Tibial artery (tissue), 4 donors: ENCODE measurements at places on chromosomes 5 and 9.
A peak's percentile ranks its signal among the peaks of the same experiment; 100 is the strongest.

DNA sequence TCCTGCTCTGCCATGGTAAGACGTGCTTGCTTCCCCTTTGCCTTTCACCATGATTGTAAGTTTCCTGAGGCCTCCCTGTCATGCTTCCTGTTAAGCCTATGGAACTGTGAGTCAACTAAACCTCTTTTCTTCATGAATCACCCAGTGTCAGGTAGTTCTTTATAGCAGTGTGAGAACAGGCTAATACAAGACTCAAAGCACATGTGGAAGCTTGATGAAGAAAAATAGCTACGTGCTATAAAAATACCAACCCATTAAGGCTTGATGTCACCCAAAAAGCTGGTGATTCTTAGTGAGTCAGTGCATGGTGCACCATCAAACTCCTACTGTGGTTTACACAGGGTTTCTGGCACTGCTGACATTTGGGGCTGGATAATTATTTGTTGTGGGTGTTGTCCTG, 332.2 kb downstream of the TMEM167A start:
- H3K27ac ChIP-seq, result no peak overlapping the region
- DNase-seq, result no peak
- no peaks in the 10 kb centered on the region for H3K4me1 ChIP-seq
- H3K36me3 ChIP-seq, result no peaks in the 10 kb centered on the region

DNA sequence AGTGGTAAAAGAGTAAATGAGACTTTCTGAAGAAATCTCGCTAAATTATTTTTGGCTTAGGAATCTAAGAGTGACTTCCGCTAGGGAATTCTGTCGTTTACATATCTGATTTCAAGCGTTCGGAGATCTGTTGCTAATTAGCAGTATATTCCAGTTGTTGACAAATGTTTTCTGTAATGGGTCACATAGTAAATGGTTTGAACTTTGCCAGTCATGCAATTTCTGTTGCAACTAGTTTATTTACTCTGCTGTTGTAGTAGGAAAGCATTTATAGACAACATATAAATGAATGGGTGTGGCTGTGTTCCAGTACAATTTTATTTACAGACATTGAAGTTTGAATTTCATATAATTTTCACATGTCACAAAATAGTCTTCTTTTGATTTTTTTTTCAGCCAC, 57.4 kb upstream of the JAK2 start:
- no peaks in the 10 kb centered on the region for H3K27me3 ChIP-seq
- no peaks in the 10 kb centered on the region for H3K36me3 ChIP-seq
- no peak overlapping the region for H3K4me3 ChIP-seq

GRCh38 chr9:136576269-136576626, 30.4 kb upstream of the NOTCH1 start:
- H3K4me1 ChIP-seq, result peaks cover 34% of the 10 kb centered on the region
- H3K27me3 ChIP-seq, result no peaks in the 10 kb centered on the region
- H3K36me3 ChIP-seq, result no peaks in the 10 kb centered on the region
- H3K4me3 ChIP-seq, result no peak overlapping the region
- no peak overlapping the region for H3K27ac ChIP-seq

GRCh38 chr5:74040065-74040551, 414.1 kb downstream of the ARHGEF28 start:
- no peak overlapping the region for H3K4me3 ChIP-seq
- peak; percentile 27 for DNase-seq
- no peaks in the 10 kb centered on the region for H3K36me3 ChIP-seq
- no peak overlapping the region for H3K27ac ChIP-seq
- H3K27me3 ChIP-seq, result no peaks in the 10 kb centered on the region

DNA sequence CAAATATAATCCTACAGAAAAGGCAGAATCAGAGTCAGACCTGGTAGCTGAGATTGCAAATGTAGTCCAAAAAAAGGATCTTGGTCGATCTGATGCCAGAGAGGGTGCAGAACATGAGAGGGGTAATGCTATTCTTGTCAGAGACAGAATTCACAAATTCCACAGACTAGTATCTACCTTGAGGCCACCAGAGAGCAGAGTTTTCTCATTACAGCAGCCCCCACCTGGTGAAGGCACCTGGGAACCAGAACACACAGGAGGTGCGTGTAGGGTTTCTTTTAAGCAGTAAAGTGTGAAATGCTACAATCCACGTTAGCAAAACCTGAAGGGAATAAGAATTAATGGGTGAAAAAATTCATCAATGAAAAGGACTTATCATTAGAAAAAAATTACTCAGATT, 145.8 kb downstream of the GIN1 start:
- no peak overlapping the region for H3K4me3 ChIP-seq
- no peaks in the 10 kb centered on the region for H3K27me3 ChIP-seq
- no peak overlapping the region for H3K27ac ChIP-seq
- no peak for DNase-seq
- H3K4me1 ChIP-seq, result peaks cover 22% of the 10 kb centered on the region
- no peaks in the 10 kb centered on the region for H3K36me3 ChIP-seq

DNA sequence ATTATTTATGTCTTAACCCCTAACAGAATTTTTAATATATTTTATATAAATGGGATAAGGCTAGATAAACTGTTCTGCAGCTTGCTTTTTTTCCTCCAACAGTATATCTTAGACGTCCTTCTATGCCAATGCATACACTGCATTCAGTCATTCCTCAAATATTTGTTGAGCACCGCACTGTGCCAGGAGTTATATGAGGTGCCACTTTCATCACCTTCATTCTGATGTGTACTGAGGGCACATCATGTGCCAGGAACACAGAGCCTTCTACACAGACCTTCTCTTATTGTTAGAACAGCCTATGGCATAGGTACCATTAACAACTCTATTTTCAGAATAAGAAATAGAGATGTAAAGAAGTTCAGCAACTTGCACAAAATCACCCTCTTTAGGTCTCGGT, 570.1 kb downstream of the CDK5RAP2 start:
- DNase-seq, result no peak
- no peak overlapping the region for H3K27ac ChIP-seq
- no peaks in the 10 kb centered on the region for H3K27me3 ChIP-seq
- no peaks in the 10 kb centered on the region for H3K4me1 ChIP-seq
- H3K4me3 ChIP-seq, result no peak overlapping the region

- no peak overlapping the region for H3K27ac ChIP-seq
- H3K4me3 ChIP-seq, result no peak overlapping the region
- H3K27me3 ChIP-seq, result no peaks in the 10 kb centered on the region
- no peaks in the 10 kb centered on the region for H3K4me1 ChIP-seq
- H3K36me3 ChIP-seq, result no peaks in the 10 kb centered on the region
Observed at GRCh38 chr5:88602584-88602983, 280.4 kb downstream of the MEF2C start.

DNA sequence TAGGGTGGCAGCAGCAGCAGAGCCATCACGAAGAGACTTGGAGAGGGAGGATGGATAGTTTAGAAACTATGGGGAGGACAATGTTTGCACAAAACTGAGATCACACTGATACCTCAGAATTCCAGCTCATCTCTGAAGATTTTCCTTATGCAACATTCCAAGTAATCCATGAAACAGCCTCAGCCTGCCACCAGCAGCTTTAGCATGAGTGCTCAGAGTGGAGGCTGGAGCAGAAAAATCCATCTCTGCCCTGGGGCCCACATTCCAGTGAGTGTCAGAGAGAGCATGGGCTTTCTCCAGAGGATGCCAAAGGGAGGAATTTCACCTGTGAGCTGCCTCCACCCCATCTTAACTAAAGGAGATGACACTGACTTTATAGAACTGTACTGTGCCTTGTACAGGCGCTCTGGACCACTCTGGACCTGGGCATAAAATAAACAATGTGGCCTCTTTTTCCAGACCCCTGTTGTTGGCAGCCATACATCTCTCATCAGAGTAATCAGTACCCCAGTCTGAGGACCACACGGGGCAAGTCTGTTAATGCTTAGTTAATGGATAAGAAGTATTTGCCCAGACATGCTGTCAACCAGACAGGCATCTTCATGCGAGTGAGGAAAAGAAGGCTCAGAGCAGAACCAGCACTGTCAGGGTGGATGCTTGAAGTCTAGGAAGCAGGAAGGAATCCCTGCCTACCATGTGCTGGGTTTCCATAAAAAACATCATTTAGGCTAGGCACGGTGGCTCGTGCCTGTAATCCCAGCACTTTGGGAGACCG, 440.9 kb downstream of the ENC1 start:
- no peak for DNase-seq
- H3K36me3 ChIP-seq, result no peaks in the 10 kb centered on the region
- peaks cover 14% of the 10 kb centered on the region for H3K4me1 ChIP-seq
- H3K27me3 ChIP-seq, result no peaks in the 10 kb centered on the region
- no peak overlapping the region for H3K27ac ChIP-seq

- H3K4me3 ChIP-seq, result no peak overlapping the region
- peaks cover 10% of the 10 kb centered on the region for H3K4me1 ChIP-seq
- H3K27ac ChIP-seq, result no peak overlapping the region
- DNase-seq, result no peak
- H3K36me3 ChIP-seq, result no peaks in the 10 kb centered on the region
Observed at GRCh38 chr9:13467157-13467556, 187.7 kb upstream of the MPDZ start.

DNA sequence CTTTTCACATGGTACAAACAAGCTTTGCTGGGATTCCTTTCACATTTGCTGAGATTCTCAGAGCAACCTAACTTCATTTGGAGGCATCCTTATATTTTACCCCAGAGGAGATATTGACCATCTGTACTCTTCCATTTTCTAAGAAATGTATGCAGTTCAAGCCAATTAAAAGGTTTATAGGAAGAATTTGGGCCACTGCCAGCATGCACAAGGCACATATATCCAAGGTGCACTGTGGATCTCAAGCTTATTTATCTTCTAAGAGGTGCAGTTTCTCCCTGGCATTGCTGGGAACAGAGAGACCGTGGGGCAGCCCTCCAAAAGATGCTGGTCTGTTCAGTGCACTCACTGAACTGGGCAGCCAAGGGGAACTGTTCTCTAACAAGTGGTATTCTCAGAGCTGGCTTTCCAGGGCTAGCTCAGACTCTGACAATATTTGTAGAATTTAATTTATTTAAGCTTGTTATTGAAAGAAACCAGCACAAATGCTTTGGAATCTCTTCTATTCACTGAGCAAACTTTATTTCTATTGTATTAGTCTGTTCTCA, 213.3 kb downstream of the TENT4A start:
- no peaks in the 10 kb centered on the region for H3K4me1 ChIP-seq
- H3K27ac ChIP-seq, result no peak overlapping the region
- no peaks in the 10 kb centered on the region for H3K27me3 ChIP-seq
- no peak for DNase-seq
- no peaks in the 10 kb centered on the region for H3K36me3 ChIP-seq

DNA sequence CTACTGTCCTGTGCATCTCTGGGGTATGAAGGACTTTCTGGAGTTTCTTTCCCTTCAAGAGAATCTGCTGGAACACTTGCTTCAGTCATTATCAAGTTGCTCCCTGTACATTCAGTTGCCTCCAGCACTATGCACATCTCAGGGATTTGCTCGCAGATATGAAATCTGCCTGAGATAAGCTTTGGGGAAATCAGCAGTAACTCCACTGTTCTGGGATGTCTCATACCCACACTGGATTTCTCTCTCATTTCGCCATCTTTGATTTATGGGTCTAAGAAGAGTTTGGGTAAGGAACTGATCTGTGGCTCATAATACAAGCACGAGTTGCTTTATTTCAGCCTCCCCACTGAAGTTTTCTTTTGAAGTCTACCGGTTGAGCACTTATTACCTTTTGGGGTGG, 585.6 kb downstream of the PSAT1 start:
- no peak overlapping the region for H3K27ac ChIP-seq
- H3K4me1 ChIP-seq, result no peaks in the 10 kb centered on the region
- no peaks in the 10 kb centered on the region for H3K36me3 ChIP-seq

DNA sequence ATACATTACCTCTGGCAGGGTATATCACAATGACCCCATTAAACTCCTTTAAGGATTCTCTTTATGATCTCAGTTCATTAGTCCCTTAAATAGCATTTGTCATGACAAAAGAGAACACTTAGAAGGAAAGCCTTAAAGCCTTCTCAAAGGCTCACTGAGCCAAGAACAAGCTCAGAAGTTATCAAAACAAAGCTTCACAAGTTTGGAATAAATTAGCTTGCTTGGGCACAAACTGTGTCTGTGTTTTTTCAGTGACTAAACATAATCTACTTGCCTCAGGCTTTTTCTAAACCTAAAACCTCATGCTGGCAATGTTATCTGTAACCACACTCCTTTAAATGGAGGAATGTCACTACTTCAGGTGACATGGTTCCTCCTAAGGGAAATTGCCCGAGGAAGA, 1114.9 kb upstream of the C9orf72 start:
- no peak overlapping the region for H3K27ac ChIP-seq
- no peak overlapping the region for H3K4me3 ChIP-seq
- no peaks in the 10 kb centered on the region for H3K36me3 ChIP-seq
- no peaks in the 10 kb centered on the region for H3K4me1 ChIP-seq

DNA sequence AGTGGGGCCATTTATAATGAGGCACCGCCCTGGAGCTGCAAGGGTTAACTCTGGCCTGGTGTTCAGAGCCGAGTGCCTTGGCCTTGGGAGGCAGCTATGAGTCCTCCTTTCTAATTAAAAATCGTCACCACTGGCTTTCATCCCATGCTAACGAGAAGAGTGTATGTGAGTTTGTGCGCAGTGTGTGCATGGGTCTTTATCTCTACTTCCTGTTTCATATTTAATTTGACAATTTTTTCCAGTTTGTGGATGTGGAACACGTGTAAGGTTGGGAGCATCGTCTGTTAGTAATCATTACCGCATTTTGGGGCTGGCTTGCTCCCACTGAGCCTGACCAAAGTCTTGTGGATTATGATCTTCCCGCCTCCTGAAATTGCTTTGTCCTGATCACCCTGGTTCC, 76.4 kb downstream of the NDFIP1 start:
- H3K4me3 ChIP-seq, result no peak overlapping the region
- H3K36me3 ChIP-seq, result no peaks in the 10 kb centered on the region
- no peaks in the 10 kb centered on the region for H3K4me1 ChIP-seq
- no peak overlapping the region for H3K27ac ChIP-seq
- no peaks in the 10 kb centered on the region for H3K27me3 ChIP-seq

- no peak overlapping the region for H3K4me3 ChIP-seq
- no peaks in the 10 kb centered on the region for H3K36me3 ChIP-seq
- no peaks in the 10 kb centered on the region for H3K27me3 ChIP-seq
- H3K4me1 ChIP-seq, result no peaks in the 10 kb centered on the region
Observed at GRCh38 chr5:151522226-151522625, 68.9 kb downstream of the FAT2 start.

DNA sequence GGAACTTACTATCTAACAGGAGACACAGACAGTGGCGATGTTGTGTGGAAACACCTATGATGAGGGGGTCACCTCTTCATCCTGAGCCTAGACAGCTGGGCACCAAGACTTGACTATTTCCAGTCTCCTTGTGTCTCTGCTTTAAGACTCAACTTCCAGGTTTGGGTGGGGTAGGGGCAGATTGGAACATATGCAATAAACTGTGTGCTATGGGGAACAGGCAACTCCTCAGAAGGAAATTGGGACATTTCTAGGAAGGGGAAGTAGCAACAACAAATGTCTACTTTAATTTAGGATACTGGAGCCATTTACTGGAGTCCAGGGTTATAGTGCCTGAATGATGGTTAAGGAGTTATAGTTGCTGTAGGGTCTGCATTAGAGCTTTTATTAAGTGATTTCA, 57.3 kb downstream of the FGF18 start:
- no peak for DNase-seq
- no peak overlapping the region for H3K27ac ChIP-seq
- no peaks in the 10 kb centered on the region for H3K4me1 ChIP-seq
- no peak overlapping the region for H3K4me3 ChIP-seq
- H3K27me3 ChIP-seq, result no peaks in the 10 kb centered on the region

DNA sequence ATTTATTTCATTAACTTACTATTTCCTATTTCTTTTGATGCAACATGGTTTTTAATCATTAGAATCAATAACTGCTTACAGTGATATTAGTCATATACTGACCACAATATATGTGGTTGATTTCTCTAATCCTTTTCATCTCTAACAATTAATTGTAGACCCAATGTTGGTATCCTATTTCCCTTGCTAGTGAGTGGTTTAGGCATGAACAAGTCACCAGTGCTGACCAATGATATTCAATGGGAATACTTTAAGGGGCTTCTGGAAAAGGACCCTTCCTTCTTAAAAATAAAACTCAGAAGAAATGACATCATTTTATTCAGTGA, 672.4 kb upstream of the GRAMD2B start:
- no peak overlapping the region for H3K4me3 ChIP-seq
- no peak for DNase-seq
- no peaks in the 10 kb centered on the region for H3K36me3 ChIP-seq
- H3K4me1 ChIP-seq, result no peaks in the 10 kb centered on the region
- no peak overlapping the region for H3K27ac ChIP-seq
- no peaks in the 10 kb centered on the region for H3K27me3 ChIP-seq
